NCI-H2107 (cell line): ENCODE measurements at places on chromosomes 11 and 22.

GRCh38 chr22:37020192-37020479 lies 594 bp downstream of the MPST start:
- DNase-seq = no peak

DNA sequence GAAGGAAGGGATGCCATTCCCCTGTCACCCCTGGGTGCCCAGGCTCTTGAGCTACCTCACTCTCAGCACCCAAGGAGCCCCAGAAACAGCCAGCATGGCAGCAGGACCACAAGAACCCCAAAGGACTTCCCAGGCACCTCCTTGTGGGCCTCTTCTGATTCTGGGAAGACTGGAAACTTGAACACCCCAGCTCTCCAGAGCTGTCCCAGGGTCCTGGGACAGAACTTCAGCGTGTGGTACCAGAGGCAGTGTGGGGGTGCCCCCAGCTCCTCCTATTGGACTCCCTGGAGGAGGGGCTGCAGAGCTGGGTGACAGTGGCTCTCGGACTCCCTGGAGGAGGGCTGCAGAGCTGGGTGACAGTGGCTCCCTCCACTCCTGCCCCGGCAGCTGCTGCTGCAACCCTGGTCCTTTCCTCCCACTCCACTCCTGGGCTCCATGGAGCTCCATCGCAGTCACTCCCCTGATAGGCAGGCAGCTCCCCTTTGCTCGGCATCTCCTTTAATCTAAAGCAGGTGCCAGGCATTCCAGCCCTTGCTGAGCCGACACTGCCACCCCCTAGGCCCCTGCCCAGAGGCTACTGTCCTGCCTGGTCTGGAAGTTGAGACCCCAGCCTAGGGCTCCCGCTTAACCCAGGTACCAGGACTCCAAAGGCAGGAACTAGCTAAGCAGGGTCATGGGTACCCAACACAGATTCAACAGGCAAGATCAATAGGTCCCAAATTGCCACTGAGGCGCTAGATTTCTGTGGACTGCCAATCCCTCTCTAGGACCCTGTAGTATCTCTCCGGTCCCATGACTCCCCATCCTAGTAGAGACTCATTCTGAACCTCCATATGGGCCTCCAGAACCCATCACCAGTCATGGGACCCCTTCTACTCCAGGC lies 2.7 kb downstream of the BCL9L start:
- DNase-seq = no peak

DNA sequence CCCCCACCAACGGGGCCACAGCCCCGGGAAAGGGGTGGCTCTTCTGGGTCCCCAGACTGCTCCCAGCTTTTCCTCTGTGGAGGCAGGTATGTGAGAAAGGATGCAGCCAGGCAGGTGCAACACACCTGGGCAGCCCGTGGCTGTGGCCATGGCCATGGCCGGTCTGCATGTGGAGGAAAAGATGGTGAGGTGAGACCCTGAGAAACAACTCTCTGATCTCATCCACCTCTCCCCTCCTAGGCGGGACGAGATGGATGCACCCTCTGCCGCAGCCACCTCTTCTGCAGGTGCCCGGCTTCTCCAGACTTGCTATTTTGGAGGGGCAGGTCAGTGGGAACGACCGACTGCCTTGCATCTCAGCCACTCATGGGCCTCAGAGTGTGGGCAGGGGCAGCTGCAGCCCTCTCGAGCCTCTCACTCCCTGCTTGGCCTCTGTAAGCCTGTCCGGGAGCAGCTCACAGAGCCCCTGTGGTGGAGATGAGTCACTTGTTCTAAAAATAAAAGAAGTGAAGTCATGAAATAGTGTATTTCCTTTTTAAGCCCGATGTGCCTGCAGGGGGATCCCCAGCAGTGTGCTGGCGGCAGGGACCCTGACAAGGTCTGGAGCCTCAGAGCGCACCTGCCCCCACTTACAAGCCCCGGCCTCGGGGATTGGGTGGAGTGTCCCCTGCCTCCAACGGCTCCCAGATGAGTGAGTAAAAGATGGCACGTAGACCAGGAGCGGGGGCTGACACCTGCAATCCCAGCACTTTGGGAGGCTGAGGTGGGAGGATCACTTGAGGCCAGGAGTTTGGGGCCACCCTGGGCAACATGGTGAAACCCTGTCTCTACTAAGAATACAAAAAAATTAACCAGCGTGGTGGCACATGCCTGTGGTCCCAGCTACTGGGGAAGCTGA lies 10.7 kb downstream of the SMIM38 start:
- DNase-seq = no peak

- DNase-seq = no peak
These were observed 23.7 kb downstream of the SHANK3 start for GRCh38 chr22:50696251-50696798.

GRCh38 chr11:65493367-65494176 lies 5.3 kb upstream of the MALAT1 start:
- no peak for DNase-seq

DNA sequence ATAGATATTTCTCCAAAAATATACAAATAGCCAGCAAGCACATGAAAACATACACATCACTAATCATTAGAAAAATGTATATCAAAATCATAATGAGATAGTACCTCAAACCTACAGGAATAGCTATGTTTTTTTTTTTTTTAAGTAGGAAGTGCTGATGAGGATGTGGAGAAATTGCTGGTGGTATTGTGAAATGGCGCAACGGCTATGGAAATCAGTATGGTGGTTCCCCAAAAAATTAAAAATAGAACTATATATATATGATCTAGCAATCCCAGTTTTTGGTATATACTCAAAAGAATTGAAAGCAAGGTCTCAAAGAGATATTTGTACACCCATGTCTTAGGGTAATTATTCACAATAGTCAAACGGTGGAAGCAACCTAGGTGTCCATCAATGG lies 46.0 kb upstream of the HIPK3 start:
- no peak for DNase-seq

DNA sequence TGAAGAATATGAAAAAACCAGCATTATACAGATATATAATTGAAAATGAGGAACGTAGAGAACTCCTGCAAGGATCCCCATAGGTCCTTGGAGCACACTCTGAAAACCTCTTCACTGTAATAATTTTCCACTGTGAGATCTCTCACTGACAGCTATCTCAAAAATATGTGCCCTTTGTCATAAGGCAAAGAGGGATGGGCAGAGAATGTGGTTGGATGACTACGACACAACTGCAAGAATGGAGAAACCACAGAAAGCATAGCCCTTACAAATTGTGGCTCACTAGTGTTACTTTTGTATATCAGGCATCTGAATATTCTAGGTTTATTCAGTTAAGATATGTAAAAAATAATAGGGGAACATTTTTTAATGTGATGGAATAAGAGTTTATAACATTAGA lies 7.9 kb upstream of the CTSC start:
- no peak for DNase-seq

DNA sequence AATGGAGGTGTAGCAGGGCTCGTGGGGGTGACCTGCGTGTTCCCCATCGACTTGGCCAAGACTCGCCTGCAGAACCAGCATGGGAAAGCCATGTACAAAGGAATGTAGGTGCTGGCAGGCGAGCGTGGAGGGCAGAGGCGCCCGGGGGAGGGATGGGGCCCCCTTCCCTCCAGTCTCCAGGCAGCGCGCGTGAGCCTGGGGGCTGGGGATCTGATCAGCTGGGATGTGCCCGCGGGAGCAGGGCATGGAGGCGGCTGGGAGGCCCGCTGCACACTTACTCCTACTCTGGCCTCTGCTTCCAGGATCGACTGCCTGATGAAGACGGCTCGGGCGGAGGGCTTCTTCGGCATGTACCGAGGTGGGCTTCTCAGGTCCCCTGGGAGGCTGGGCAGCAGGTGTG lies 17.8 kb downstream of the SLC25A18 start:
- no peak for DNase-seq

DNA sequence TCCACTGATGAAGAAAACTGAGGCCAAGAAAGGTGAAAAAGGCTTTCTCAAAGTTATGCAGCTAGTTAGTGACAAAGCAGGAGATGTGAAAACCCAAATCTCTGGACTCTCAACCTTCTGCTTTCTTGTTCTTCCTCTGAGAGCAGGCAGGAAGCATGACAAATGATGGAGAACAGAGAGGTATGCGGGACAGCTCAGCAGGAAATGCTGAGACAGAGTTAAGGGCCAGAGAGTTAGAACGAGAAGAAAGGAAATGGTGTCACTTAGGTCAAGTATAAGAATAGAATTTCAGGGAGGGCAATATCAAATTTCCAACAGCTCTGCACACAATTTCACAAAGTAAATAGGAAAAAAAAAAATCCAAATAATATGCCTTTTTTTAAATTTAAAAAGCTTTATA lies 67.6 kb upstream of the ARHGAP42 start:
- no peak for DNase-seq

DNA sequence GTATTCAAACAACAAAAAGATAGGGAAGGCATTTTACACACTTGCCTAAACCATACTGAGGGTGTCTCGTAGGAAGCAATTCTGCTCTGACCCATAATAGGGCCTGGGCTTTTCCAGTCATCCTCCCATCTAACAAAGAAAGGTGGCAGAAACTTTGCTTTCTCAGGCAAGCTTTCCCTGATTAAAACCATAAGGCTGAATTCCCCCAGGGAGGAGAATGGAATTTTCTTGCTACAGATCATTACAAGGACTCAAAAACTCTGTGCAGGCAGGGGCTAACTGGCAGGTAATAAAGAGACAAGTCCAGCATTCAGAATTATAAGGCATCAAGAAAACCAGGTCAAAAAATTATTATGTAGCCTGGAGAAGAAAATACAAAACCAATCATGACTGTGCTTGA lies 90.4 kb downstream of the RBFOX2 start:
- no peak for DNase-seq

DNA sequence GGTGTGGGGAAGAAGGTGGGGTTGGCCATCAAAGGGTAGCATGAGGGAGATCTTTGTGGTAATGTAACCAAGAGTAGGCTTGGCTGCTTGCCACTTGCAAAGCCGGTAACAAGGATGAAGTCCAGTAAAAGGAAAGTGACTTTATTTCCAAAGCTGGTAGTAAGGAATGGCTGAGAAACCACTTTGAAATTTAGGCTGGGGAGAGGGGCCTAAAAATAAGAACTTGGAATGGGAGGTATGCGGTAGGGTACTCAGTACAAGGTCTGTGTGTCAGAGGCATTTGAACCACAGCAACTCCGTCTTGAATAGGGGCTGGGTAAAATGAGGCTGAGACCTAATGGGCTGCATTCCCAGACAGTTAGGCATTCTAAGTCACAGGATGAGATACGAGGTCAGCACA lies 216.0 kb upstream of the ISX start:
- no peak for DNase-seq

GRCh38 chr11:86303257-86303656 lies 1.2 kb downstream of the HIKESHI start:
- DNase-seq = no peak

DNA sequence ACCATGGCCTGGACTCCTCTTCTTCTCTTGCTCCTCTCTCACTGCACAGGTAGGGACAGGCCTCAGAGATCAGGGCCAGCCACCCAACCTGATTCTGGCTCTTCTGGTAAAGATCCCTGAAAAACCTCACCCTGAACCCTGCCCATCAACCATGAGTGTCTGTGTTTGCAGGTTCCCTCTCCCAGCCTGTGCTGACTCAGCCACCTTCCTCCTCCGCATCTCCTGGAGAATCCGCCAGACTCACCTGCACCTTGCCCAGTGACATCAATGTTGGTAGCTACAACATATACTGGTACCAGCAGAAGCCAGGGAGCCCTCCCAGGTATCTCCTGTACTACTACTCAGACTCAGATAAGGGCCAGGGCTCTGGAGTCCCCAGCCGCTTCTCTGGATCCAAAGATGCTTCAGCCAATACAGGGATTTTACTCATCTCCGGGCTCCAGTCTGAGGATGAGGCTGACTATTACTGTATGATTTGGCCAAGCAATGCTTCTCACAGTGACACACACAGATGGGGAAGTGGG lies 80.9 kb downstream of the ZNF280B start:
- DNase-seq = no peak

GRCh38 chr11:112555491-112556364 lies 295.1 kb upstream of the PLET1 start:
- no peak for DNase-seq

DNA sequence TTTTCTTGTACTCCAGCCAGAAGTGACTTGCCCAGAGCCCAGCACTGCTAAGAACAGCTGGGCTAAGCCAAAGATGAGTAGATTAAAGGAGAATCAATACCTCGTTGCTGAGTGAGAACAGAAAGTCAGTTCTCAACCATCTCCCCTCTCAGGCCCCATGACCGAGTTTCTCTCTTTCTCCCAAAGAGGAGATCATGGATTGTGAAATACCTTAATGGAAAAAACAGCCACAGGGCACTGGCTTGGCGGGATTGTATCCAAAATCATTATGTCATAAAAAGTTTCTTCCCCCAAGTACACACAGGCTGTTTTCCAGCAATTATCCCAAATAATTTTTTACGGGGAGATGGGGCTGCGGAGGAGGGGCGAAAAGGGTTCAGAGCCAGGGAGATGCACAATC lies 111.8 kb upstream of the TMEM45B start:
- DNase-seq = no peak

- no peak for DNase-seq
These were observed 236.2 kb upstream of the KIRREL3 start for GRCh38 chr11:127236776-127237175.

GRCh38 chr22:20204311-20204710 lies 53.5 kb upstream of the CCDC188 start:
- no peak for DNase-seq

DNA sequence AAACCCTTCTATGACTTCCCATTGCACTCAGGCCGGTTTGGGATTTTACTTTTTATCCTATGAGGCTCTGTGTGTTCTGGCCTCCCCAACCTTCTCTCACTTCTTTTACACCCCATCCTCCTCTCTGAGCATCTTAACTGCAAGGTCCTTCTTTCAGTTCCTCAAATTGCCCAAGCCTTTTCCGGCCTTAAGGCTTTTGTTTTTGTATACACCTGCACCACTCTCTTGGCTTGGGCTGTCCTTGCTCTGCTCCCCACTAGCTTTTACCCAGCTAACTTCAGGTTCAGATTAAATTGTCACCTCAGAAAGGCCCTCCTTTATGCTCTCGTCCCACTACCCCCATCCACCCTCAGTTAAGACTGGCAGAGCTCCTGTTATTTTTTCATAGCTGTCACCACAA lies 55.5 kb downstream of the FAM83F start:
- DNase-seq = no peak

DNA sequence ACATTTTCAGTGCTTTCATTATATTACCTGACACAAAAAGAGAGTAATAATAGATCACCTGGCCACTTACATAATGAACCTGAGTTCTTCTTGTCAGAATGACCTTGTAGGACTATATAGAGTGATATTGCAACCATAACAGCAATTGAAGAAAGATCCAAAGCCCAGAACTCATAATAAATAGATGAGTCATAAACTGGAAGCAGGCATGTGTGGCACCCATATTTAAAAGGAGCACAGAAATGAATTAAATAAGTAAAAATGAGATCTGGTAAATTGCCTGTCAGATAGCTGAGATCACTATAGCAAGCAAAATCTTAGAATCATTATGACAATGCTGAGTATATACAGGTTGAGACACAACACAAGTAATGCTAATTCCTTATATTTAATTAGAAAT lies 331.8 kb downstream of the AASDHPPT start:
- DNase-seq = no peak

DNA sequence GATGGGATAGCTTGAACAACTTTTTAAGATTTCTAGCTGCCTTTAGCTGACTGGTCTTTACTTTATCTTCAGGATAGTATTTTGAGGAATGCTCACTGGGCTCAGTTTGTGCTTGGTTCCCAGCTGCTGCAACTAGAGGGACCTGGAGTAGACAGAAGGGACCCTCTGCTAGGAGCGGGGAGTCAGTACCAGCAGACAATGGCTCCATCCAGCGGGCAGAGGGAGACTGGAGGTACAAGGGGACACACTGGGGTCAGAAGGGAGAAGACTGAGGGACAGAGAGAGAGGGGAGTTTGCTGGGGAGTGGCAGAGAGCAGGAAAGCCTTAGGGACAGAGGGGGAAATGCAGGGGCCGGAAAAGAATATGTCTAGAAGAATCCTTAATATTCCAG lies 22.0 kb upstream of the ACER3 start:
- DNase-seq = no peak

GRCh38 chr11:69131121-69131566 lies 24.6 kb upstream of the SMIM38 start:
- no peak for DNase-seq
